ENCODE measurements at places on chromosomes 16 and 17.
A peak's percentile ranks its signal among the peaks of the same experiment; 100 is the strongest.

- no peak for DNase-seq
Measured at GRCh38 chr17:5003214-5003867, 5.6 kb downstream of the KIF1C start.

DNA sequence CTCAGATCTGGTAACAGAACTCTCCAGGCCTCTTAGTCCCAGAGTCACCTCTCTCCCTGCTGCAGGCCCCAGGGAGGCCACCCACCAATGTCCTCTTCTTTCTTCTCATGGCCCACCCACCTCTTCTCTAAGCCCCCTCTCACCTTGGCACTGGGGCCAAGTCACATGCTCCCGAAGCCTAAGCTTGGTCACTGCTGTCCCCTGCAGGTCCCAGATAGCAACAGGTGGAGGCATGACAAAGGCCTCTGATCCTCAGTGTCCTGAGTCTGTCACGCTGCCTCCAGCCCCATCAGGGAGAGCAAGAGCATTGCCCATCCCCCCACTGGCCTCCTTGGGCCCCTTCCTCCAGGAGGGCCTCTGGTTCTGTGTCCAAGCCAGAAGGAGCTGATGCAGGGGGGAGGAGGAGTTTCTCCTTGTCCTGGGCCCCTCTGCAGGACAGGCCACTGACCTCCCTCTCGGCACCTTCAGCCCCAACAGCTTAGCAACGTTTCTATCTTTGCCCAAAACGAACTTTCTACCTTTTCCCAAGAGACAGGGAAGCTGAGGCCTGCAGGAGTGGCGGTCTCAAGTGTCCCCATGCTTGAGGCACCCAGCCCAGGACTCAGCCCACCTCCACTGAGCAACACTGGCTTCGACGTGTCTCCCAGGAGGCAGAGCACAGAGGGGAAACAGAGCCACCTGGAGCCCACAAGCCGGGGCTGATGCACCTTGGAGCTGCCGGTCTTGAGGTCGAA, 8.6 kb downstream of the P2RX1 start:
- no peak for DNase-seq

GRCh38 chr17:28119046-28119445, 76.6 kb downstream of the NLK start:
- DNase-seq = no peak

DNA sequence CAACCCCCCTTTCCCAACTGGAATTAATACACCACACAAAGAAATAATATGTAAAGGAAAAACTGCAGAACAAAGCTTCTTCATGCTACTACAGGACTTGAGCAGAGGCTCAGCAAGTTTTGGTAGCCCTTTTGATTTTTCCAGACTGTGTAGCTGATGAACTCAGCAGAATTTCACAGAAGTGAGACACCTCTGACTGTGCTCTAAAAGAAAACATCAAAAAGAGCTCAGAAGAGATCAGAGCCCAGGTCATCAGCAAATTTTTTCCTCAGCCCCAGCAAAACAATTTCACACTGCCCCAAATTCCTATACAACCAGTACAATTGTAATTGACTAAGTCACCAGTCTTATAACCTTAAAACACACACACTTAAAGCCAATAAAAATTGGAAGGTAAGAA, 38.0 kb downstream of the TTC19 start:
- DNase-seq = no peak

- no peak for DNase-seq
Measured at GRCh38 chr16:20181416-20181815, 107.7 kb upstream of the GPR139 start.

DNA sequence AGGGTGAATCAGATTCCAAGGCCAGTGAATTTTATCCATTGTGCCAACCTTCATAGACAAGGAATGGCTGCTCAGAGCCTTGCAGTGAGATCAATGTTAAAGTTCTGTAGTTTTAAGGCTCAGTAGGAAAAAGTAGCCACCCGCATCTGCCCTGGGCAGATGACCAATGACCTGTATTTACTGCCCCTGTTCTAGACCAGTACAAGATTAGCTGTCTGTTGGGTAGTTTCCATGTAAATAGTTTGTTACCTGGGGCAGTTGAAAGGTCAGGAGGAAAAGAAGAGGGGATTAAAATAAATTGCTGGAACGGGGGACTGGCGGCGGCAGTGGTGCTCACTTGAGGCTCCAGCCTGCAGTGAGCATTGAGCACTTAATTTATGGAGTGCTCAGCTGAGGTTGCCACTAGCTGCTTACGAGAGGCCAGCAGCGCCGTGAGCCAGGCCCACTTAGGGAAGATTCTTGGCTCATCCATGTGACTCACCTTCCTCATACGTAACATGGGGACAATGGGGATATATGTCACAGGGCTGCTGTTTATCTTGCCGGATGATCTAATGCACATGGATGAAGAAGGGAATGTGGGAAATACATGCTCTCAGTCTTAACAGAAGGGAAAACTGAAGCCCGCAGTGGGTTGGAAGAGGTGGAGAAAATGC, 10.7 kb upstream of the NOS2 start:
- no peak for DNase-seq

DNA sequence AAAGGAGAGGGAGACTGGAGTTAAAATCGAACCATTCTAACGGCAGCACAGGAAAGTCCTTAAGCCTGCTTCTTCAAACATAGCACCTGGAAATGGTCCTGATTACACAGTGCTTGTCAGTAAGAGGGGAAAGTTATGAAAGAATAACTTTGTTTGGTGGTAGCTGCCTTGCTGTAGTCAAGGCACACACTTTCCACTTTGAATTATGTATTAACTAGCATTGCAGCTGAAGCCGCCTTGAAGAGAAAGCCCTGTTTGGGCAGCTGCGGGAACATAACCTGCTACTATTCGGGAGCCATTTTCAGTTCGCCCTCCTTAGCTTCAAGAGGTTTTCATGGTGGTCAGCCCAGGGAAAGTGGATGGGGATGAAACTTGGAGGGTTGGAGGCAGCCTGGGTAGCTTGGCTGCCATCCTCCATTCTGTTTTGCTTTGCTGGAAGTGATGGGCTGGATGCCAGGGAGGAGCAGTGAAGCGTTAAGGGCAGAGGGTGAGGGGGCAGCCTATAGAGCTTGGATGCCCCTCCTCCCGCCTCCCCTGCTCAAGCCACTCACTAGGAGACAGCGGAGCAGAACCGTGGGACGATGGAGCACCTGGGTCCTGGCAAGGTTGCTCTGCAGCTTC, 5.3 kb upstream of the HAS3 start:
- no peak for DNase-seq

DNA sequence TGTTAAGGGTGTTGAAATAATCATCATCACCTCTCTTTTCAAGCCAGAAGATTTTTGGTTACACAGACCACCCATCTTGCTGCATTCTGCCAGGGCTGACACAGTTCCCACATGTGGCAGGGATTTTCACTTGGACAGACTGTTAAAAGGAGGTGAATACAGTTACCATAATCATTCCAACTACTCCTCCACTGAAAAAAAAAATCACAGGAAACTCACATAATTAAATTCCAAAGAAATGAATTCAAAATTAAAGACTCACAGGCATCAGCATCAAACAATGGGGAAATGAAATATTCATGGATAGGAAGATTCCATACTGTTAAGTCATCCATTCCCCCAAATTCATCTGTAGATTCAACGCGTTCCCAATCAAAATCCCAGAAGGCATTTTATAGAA, 209.4 kb downstream of the MRTFB start:
- no peak for DNase-seq

- DNase-seq = no peak
Measured at GRCh38 chr17:50682938-50683337, 24.8 kb downstream of the ANKRD40 start.

- DNase-seq = no peak
Measured at GRCh38 chr17:81037026-81037797, 2.3 kb downstream of the BAIAP2 start.

GRCh38 chr16:3152277-3152990, 17.6 kb downstream of the ZNF213 start:
- peak; percentile 48 for DNase-seq

GRCh38 chr17:82247856-82248671, 19.2 kb downstream of the SLC16A3 start:
- DNase-seq = no peak

GRCh38 chr16:25013751-25014499, 1.2 kb downstream of the ARHGAP17 start:
- peak; percentile 68 for DNase-seq

GRCh38 chr17:78377858-78378224, 608 bp upstream of the PGS1 start:
- DNase-seq = no peak

GRCh38 chr17:794876-795275, 12.7 kb downstream of the MRM3 start:
- peak; percentile 24 for DNase-seq

- DNase-seq = no peak
Measured at GRCh38 chr17:42311240-42312034, 23.1 kb downstream of the STAT5A start.

DNA sequence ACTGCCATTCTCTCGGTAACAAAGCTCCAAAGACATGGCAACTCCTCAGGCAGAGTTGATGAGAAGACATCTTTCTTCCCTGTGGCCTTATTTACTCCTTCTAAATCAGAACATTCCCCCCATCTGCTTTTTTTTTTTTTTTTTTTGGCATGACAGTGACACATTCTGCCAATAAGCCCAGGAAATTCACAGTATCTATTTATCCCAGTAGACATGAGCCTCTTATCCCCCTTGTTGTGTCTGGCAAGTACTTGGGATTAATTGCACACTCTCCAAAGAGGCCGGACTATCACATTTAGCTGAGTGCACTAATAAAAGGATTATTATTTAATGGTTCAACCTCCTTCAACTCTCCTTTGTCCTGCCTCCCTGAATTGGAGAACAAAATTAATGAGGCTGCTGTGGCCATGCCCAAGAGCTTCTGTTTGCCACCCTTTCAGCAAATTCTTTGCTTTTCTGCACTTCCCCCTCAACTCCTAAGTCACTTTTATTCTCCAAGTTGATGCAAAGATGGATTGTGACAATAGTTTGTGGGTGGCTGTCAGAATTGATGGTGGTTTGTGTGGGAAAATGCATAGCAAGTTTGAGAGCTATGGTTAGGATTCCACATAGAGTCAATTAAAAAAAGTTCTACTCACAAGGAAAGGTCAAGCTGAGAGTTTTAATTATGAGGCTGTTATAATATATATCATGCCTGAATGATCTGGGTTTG, 47.2 kb downstream of the GPR139 start:
- DNase-seq = no peak

GRCh38 chr16:67593288-67593687, 31.0 kb downstream of the CTCF start:
- no peak for DNase-seq

- no peak for DNase-seq
Measured at GRCh38 chr17:60155815-60156214, 6.0 kb downstream of the CA4 start.

DNA sequence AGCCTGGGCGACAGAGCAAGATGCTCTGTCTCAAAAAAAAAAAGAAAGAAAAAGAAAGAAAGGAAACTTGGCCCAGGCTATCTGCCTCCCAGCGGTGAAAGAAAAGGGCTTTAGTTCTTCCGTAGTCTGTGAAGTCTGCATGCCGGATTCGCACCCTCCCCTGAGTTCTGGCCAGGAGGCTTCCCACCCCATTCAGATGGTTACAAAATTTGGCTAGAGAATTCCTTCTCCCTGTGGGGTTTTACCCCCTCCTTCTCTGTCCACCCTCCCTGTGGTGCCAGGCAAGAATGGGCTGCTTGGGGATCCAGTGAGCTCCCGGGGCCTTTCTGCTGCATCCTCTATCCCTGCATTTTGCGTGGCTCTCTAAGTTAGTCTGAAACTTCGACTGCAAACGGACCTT, 37.8 kb downstream of the PAFAH1B1 start:
- no peak for DNase-seq

DNA sequence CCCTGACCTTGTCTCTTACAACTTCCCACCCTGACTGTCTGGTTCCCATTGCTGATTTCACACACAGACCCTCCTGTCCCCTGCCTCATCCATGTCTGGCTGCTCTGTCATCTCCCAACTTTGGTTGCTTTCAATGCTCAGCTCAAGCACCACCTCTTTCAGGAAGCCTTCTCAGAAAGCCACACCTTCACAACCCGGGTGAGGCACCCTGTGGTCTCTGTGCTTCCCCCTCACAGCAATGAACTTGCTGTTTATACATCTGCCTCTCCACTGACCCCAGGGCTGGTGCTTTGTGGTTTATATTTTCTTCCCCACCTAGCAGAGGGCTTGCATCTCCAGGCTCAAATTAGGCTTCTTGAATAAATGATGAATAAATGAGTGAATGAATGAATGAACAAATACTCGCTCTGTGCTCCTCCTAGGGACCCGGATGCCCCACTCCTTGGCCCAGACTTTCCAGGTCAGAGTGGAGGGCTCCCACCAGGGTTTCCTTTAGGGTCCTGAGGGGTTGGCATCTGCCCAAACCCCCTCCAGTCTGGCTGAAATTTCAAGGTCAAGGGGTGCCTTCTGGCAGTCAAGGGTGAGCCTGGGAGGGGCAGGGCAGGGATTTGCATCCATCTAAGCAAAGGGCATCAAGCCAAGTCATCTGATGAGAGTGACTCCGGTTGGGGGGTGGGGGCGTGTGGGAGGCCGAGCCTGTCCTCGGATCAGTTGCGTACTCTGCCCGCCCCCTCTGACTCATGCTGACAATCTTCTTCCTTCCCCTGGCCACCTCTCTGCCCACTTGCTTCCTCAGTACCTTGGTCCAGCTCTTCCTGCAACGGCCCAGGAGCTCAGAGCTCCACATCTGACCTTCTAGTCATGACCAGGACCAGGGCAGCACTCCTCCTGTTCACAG, at the start of gene ITGAX:
ITGAX (plus strand) TSS at position 783 of the 898 bp plus-strand sequence; CDS start at position 862, 79 bp downstream.
- no peak for DNase-seq

- DNase-seq = no peak
Measured at GRCh38 chr17:74520790-74521480, 10.3 kb downstream of the CD300LB start.

- DNase-seq = no peak
Measured at GRCh38 chr16:81445966-81446906, 1.6 kb downstream of the CMIP start.

- no peak for DNase-seq
Measured at GRCh38 chr17:79038545-79039135, 14.7 kb downstream of the C1QTNF1 start.

- DNase-seq = no peak
Measured at GRCh38 chr17:13957636-13958035, 111.7 kb upstream of the COX10 start.

DNA sequence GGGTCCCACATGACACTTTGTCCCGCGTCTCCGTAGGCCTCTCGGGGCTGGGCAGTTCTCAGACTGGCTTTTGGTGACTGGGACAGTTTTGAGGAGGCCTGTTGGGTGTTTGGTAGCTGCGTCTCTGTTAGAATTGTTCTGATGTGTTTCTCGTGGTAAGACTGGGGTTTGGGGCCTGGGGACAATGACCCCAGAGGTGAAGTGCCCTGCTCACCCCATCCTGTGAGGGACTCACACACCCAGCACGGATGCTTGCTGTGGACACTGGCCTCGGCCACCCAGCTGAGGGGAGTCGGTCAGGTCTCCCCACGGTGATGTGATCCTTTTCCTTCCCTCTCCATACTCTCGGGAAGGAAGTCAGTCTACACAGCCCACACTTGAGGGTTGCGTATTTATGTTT, 50.3 kb downstream of the METRNL start:
- no peak for DNase-seq

Measured in naive B cell (primary cell).